Bone marrow (tissue), 2 donors: ENCODE measurements at places on chromosomes 5 and 9.

DNA sequence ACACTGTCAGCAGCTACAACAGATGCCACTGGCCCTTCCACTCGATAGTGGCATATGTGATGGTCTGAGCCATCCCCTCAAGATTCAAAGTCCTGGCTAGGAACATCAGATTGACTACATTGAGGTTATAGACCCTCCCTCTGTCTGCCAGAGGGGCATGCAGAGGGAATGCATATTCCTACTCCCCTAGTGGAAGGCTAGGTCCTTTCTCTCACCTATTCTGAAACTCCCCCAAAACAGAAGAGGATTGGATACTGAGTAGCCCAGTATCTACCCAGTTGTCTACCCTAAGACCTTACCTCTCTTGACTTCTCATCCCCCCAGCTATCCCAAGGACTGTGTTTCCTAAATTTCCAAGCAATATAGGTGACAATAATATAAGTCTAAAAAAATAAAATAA, 78.5 kb upstream of the PDE4D start:
- no peak for DNase-seq

- DNase-seq, result no peak
These were observed 114.2 kb downstream of the FEM1C start for GRCh38 chr5:115430374-115430773.

- DNase-seq, result no peak
These were observed 28.0 kb upstream of the ERAP1 start for GRCh38 chr5:96835791-96836191.

DNA sequence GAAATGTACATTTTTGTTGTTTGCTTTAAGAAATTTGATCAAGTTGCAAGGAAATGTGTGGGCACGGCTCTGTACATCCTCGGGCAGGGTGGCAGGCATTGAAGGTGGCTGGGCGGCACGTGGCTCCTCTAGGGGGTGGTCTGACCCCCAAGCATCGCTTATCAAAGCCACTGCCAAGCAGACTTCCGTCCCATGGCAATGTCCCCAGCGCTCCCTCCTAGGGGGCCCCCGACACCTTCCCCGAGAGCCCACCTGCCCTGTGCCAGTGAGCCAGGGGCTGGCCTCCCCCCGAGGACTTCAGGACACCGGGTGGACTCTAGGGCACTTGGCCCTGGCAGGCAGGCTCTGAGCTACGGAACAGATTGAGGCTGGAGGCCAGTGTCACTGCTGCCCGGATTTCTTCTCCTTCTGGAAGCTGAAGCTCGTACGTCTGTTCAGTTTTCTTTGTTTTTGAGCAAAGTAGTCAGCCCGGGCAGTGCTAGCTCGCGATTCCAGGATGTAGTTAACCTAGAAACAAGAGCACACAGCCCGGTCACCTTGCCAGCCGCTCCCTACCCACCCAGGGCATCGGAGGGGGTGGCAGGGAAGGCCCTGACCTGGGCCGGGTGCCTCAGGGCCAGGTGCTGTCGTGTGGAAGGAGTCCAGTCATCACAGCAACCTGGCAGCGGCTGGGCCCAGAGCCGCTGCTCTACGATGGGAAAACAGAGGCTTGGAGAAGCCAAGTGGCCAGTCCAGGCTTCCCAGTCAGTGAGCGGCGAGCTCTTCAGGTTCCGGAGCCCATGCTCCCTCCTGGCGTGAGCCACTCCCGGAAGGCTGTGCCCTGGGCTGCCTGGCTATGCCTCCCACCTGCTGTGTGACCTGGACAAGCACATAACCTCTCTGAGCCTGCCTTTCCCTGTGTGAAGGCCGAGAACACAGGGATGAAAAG, 177.1 kb downstream of the GAPVD1 start:
- DNase-seq, result no peak
